ENCODE measurements at places on chromosomes 3 and 15.
A peak's percentile ranks its signal among the peaks of the same experiment; 100 is the strongest.

- no peak for DNase-seq
Measured at GRCh38 chr3:116267116-116267515, 178.2 kb downstream of the LSAMP start.

GRCh38 chr3:134214239-134214638 is 36.4 kb downstream of the RYK start:
- DNase-seq, result no peak

DNA sequence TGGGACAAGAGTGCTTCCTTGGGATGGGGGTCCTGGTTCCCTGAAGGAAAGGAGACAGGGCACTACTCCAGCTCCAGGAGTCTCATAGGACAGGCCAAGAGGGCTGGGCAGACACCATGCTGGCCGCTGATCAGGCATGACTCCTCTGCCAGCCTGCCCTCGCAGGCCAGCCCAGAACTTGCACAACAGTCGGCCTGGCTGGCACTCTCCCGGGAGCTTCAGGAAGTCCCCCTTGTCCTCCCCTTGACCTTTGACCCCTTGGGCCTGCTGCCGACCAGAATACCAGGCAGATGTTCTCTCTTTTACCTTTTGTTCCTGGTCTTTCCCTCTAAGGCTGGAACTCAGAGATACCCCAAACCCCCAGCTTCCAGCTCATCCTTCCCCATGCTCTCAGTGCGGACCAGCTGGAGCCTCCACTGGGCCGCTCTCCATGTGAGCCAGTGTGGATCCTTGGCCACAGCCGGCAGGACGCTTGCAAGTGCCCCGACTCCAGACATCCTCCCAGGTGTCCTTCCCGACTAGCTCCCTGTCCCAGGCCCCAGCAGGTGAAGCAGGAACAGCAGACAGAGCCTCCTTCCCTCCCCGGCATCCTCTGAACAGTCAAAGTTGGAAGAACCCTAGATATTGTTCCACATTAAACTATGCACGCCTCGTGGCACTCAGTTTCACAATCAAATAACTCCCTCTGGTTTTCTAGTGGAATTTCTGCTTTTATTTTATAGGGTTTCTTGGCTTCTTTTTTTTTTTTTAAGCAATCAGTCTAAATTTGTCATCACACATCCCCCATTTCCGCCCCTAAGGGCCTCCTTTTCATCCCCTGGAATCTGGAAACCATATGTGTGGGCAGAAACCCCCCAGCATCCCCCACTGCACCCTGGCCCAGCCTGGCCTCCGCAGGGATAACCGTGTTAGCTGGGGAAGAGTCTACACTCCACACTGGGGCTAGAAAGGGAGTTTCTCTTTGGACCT is 15.7 kb downstream of the VPS18 start:
- DNase-seq, result no peak

- peak; percentile 26 for DNase-seq
Measured at GRCh38 chr3:49171119-49171774, at the start of gene KLHDC8B. Gene KLHDC8B (plus strand): TSS chr3:49171598. CDS start chr3:49172770, 1,172 bp downstream.

- no peak for DNase-seq
Measured at GRCh38 chr3:129530251-129530791, 1.9 kb downstream of the RHO start.

DNA sequence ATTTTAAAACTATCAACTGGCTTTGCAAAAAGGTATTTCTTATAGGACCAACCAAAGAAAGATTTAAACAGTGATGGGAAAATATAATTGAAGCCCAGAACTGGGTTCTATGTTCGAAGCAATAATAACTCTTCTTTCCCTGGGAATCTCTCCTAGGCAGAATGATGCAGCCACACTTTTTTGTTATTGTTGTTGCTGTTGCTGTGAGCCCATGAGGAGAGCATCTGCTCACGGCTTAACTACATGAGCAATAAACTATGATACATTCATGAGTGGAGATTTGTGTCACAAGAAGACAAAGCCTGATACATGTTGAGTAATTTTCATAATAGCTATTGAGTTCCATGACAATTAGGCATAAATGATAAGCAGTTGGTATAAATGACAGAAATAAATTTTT is 80.5 kb downstream of the CRTC3 start:
- DNase-seq, result no peak

DNA sequence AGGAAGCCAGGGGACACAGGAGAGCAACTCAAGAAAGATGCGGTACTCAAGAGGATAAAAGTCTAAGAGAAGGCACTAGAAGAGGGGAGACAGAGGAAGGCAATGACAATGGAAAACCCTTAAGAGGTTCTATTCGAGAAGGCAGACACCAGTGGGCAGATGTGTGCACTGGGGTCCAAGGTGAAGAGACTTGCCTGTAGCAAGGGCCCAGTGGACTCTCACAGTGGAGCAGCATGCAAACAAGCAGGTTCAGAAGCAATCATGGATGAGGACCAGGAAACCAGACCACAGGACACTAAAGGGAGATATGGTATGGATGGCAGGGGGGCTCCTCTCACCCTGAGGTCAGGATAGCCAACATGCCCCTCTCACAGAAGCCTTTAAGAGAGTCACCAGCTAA is 2.7 kb downstream of the ADCY5 start:
- DNase-seq, result no peak

- DNase-seq, result no peak
Measured at GRCh38 chr3:17979252-17979651, 236.8 kb upstream of the TBC1D5 start.

All from NCI-H2029 treated with DMSO at 0.1 percent for 48 hours (cell line).